ENCODE measurements at places on chromosomes 13 and 19.

DNA sequence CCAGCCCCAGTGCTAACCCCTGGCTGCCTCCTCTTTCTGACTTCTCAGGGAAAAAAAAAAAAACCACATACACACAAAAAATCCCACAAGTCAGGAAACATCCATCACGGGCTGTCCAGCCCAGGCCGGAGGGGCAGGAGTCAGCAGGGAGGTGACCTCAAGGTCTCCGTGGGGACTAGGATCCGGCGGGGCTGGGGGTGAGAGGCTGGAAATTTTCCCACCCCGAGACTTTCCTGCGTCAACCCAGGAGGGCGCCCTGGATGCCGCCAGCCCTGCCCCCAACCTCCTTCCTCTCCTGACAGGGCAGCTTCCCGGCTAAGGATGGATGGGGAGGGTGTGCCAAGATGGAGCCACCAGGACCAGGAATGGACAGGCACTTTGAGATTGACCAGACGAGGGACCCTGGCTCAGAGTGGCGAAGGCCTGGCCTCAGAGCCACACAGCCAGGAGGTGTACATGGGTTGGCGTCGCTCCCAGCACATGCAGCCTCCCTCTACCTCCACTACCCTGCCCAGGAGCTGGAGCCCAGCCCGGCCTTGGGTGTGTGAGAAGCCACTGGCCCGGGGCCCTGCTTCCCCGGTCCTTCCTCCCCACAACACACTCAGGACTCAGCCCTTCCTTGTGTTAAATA is 33.3 kb downstream of the BLOC1S3 start:
- DNase-seq: no peak

- DNase-seq: no peak
Observed at GRCh38 chr19:9187191-9187590, 8.4 kb downstream of the OR7D2 start.

- DNase-seq: no peak
Observed at GRCh38 chr19:34096020-34096915, 76.0 kb upstream of the LSM14A start.

DNA sequence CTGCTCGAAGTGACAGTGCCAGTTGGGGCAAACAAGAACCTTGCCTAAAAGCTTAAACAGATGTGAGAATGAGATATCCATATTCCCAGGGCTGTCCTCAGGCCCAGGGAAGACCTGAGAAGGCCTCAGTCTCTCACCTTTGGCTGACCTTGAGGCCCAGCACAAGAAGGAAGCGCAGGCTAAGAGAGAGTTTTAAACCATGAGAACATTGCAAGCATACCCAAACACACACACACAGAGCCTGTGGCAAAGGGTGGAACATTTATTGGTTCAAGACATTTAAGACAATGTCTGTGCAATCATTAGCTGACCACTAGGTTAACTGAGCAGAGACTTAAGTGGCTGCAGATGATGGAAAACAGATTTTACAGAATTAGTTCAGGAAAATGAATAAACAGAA is 248.2 kb downstream of the NBEA start:
- DNase-seq: no peak

DNA sequence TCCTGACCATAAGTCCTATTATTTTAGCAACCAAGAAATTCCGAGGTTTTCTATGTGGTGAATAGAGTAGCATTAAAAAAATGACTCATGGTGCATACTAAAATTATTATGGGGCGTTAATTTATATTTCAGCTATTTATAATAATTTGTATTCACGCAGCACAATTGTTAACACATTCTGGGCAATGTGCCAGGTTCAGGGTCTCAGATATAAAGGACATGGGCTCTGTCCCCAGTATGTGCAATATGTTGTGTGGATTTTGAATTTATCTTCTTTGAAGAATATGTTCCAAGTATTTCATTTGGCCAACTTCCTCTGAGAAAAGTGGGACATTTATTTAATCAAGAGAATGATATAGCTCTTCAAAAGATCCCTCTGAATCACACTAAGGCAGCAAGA is 1434.7 kb upstream of the PRR20A start:
- DNase-seq: no peak

- DNase-seq: no peak
Observed at GRCh38 chr19:21611659-21612402, 106.4 kb downstream of the ZNF429 start.

GRCh38 chr13:20991741-20992520 is 69.5 kb downstream of the LATS2 start:
- no peak for DNase-seq

DNA sequence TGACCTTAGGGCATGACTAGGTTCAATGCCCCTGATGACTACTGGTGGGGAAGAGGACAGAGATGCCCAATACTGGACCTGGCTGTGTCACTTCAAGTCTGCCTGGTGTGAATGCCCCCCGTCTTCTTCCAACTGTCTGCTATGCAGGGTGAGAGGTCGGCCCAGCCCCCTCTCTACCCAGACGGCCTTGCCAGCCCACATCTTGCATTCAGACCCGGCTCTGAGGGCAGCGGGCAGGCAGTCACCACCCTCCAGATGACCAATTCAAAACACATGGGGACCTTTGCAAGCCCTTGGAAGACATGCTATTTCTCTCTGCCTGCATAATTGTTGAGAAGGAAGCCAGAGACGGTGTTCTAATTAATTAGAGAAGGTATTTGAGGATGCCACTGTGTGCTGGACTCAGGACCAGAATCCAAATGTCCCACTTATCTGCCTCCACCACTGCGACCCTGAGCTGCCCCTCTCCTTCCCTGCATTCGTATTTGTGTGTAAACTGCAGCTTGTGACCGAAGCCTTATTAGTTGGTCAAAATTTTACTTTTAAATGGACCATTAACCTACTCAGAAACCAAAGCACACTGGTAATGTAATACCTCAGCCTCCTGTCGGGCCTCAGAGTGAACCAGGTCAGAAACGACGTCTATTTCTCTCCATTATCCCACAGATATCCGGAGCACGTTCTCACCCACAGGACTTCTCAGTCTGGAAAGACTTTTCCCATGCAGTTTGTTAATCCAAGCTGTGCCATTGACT is 407.0 kb downstream of the ZNF536 start:
- no peak for DNase-seq

- no peak for DNase-seq
Observed at GRCh38 chr19:49488046-49488862, 846 bp downstream of the RPL13A start.

DNA sequence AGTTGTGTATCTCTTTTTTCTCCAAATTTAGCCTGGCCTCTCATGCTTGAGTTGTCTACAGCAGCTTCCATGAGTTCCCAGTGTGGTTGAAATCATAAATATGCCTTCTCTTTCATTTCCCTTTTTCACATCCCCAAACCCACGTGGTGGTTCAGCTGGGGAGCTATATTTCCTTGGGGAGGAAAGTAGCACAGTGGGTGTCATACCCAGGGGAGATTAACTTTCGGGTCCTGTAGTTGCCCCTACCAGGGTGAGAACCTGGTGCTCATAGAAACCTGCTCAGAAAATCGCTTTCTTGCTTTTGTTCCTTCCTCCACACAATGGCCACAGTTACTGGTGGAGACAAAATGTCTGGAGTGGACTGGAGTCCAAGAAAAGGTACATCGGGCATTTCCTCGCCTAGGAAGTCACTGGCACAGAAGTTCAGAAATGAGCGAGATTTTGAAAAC is 7.0 kb upstream of the LILRA4 start:
- no peak for DNase-seq

GRCh38 chr19:22422211-22422610 is at the start of gene ZNF98:
ZNF98 (minus strand) TSS chr19:22422346; CDS start chr19:22422224, 122 bp downstream.
- DNase-seq: no peak

DNA sequence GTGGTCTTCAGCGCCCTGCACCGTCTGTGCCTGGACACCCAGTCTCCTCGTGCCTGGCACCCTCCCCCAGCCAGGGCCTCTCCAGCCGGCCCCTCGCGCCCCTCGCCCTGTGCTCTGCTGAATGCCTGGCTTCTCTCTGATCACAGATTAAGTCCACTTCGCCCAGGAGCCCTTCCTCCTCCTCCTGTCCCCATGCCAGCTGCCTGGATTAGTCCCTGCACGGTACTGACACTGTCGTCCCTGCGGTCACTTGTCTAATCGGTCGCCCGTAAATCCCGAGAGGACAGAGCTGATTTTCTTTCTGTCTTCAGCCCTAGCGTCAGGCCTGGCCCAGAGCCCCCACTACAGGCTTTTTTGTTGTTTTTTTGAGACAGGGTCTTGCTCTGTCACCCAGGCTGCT is 6.6 kb downstream of the THOP1 start:
- DNase-seq: no peak

GRCh38 chr19:12237143-12237839 is 57.4 kb downstream of the ZNF44 start:
- no peak for DNase-seq

- DNase-seq: no peak
Observed at GRCh38 chr13:95641291-95642027, 3.0 kb downstream of the DZIP1 start.

- no peak for DNase-seq
Observed at GRCh38 chr13:39095500-39095899, 57.2 kb downstream of the NHLRC3 start.

DNA sequence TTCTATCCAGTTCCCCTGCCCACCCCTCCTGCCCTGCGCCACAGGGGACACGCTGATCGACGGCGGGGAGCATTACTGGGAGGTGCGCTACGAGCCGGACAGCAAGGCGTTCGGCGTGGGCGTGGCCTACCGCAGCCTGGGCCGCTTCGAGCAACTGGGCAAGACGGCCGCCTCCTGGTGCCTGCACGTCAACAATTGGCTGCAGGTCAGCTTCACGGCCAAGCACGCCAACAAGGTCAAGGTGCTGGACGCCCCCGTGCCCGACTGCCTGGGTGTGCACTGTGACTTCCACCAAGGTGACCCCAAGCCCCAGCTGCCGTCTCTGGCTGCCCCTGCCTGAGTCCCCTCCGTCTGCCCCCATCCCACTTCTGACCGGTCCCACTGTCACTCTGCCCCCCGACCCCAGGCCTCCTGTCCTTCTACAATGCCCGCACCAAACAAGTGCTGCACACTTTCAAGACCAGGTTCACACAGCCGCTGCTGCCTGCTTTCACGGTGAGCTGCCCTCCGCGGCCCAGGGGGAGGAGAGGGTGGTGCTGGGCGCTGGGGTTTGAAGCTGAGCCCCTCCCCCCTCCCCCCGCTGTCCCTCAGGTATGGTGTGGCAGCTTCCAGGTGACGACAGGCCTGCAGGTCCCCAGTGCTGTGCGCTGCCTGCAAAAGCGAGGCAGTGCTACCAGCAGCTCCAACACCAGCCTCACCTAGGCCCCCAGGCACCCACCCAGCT is 15.5 kb downstream of the STAP2 start:
- no peak for DNase-seq

GRCh38 chr19:35828692-35829301 is 16.2 kb upstream of the PRODH2 start:
- no peak for DNase-seq

GRCh38 chr19:33921165-33921564 is 124.5 kb downstream of the KCTD15 start:
- DNase-seq: no peak

Measured in stimulated activated CD8-positive, alpha-beta memory T cell treated with anti-CD3 and anti-CD28 coated beads, Interleukin-7, amount 100 ng/mL, for 1 hour (primary cell).